ENCODE measurements at places on chromosomes 13 and 19.

- no peak for DNase-seq
Observed at GRCh38 chr19:20431826-20432225, 133.8 kb downstream of the ZNF737 start.

DNA sequence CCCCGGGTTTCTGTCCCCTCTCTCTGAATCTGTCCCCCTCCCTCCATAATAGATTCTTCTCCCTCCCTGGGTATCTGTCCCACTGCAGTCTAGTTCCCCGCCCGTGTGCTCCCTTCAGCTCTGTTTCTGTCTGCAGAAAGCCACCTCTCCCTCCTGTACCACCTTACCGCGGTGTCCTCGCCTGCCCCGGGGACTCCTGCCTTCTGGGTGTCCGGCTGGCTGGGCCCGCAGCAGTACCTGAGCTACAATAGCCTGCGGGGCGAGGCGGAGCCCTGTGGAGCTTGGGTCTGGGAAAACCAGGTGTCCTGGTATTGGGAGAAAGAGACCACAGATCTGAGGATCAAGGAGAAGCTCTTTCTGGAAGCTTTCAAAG is 1.3 kb downstream of the FCGRT start:
- DNase-seq = no peak

GRCh38 chr19:29013325-29013724 is 199.6 kb downstream of the UQCRFS1 start:
- DNase-seq = no peak

- no peak for DNase-seq
Observed at GRCh38 chr13:113887700-113888201, 23.9 kb upstream of the GAS6 start.

Data from NCI-H1105 treated with DMSO at 0.1 percent for 48 hours (cell line).